Activated T-cell treated with anti-CD3 and anti-CD28 coated beads, Interleukin-2, amount 50 U/mL, for 1 hour (primary cell): ENCODE measurements at places on chromosomes 6 and 20.
A peak's percentile ranks its signal among the peaks of the same experiment; 100 is the strongest.

- DNase-seq: no peak
Measured at GRCh38 chr6:125922322-125922860, 34.2 kb upstream of the HINT3 start.

DNA sequence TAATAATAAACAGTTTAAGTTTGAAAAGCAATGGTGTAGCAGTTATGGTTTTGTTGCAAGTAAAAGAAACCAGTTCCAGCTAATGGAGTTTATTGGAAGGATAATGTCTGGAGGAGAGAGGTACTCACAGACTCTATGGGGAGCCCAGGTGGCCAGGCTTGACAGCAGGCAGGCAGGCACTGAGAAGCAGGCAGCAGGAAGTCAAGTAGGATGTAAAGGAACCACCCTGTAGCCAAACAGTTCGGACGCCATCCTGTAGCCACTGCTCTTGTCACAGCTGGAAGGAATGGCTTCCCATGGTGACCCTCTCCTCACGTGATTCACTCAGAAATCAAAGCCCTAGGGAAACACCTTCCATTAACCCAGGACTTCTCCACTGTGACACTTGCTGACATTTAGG lies 96.7 kb upstream of the MC3R start:
- no peak for DNase-seq

DNA sequence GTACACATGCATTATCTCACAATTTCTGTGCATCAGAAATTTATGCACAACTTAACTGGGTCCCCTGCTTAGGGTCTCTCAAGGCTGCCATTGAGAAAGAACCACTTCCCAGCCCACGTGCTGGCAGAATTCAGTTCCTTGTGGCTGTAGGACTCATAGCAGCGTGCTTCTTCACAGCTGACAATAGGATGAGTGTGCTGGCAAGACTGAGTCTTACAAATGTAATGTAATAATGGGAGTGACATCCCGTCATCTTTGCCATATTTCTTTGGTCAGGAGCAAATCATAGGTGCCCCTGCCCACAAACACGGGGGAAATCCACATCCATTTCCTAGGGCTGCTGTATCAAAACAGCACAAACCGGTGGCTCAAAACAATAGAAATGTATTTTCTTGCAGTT lies 77.4 kb downstream of the FIG4 start:
- DNase-seq: no peak

DNA sequence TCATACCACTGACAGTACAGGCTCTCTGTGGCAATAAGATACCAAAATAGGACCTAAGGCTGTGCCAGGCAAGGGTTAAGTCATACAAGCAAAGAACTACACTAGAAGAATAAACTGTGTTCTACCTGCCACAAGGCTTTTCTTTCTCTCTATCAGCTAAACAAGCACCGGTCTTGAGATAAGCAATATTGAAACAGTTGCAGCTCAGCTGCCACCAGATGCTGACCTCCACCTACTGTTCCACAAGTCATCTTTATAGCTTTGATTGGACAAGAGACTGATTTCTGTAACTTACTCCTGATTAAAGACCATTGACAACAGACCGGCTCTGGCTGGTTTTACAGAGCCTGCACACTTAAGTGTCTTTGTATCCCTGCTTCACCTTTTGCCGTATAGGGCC lies 24.1 kb downstream of the SCP2D1 start:
- DNase-seq: no peak

DNA sequence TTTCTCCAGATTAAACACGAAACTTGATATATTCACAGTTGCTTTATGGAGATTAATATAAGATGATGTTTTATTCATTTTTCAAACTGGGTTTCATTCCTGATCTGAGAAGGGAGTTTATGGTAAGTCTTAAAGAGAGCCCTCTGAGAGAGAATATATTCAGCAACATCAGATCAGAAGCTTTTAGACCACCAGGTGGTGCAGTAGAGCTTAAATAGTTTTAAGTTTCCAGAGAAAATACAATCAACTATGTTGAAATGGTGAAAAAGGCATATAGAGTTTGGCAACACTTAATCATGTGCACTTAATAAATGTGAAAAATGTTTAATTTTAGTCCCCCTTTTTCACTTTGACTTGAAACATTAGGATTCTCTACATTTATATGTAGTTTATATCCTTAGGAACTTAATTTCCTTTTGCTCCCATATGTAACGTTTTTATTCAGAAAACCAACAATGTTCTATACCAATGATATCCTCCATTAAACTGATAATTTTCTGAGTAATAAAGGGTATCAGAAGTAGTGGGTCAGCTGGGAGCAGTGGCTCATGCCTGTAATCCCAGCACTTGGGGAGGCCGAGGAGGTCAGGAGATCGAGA lies 86.4 kb upstream of the CLDN20 start:
- no peak for DNase-seq

DNA sequence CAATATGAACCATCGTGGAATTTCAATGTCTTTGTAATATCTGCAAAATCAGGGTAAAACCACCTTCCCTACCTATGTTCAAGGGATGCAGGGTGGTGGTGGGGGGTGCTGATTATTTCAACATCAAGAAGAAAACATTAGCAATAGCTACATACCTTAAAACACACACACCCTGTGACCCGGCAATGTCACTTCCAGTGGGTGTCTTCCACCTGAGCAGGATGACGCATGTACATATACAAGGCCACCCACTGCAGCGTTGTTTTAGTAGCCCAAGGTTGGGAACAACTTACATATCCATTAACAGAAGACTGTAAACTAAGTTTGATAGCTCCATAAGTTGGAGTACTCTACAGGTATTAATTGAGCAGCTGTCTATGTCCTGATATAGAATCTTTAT lies 62.6 kb upstream of the SIRPG start:
- DNase-seq: no peak

GRCh38 chr6:169386411-169387057 lies 132.9 kb upstream of the THBS2 start:
- DNase-seq: no peak

GRCh38 chr6:137550535-137550934 lies 56.3 kb upstream of the OLIG3 start:
- DNase-seq: no peak

DNA sequence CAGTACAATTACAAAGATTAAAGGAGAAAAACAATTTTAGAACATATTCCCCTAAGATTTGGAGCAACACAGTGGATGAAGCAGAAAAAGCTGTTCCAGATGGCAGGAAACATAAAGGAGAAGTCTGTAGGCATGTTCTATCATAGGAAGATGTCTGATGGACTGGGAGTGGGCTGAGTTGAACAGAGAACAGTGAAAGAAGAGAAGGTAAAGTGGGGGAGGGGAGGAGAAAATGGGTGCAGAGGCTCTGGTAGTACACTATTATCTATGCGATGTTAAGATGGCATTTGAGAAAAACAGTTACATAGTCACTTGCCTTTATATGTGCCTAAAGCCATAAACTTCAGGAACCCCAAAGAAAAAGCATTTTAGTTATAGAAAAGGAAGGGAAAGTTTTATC lies 4.2 kb upstream of the PHIP start:
- DNase-seq: no peak

DNA sequence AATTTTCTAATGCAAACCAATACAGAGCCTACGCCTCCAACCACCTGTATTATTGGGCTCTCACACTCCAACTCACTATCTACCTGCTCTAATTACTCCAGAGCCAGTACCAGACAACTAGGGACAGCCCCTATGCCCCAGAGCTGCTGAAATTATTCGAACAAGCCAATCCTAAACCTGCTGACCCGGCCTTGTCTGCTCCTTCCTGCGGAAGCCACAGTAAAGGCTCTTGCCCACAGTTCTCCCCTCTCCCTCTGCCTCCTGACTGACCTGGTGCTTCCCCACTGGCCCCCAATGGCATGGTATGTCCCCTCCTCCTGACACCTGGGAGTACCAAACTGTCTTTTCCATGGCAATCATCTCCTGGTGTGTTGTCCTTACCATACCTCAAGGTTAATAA lies 4.1 kb upstream of the TOX2 start:
- DNase-seq: no peak

DNA sequence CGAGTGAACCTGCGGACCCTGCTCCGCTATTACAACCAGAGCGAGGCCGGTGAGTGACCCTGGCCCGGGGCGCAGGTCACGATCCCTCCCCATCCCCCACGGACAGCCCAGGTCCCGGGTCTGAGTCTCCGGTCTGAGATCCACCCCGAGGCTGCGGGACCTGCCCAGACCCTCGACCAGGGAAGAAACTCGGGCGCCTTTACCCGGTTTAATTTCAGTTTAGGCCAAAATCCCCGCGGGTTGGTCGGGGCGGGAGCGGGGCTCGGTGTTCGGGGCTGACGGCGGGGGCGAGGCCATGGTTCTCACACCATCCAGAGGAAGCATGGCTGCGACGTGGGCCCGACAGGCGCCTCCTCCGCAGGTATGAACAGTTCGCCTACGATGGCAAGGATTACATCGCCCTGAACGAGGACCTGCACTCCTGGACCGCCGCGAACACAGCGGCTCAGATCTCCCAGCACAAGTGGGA lies 46.9 kb upstream of the TRIM26 start:
- peak; percentile 43 for DNase-seq

GRCh38 chr6:20134613-20135012 lies 77.7 kb downstream of the MBOAT1 start:
- DNase-seq: no peak

DNA sequence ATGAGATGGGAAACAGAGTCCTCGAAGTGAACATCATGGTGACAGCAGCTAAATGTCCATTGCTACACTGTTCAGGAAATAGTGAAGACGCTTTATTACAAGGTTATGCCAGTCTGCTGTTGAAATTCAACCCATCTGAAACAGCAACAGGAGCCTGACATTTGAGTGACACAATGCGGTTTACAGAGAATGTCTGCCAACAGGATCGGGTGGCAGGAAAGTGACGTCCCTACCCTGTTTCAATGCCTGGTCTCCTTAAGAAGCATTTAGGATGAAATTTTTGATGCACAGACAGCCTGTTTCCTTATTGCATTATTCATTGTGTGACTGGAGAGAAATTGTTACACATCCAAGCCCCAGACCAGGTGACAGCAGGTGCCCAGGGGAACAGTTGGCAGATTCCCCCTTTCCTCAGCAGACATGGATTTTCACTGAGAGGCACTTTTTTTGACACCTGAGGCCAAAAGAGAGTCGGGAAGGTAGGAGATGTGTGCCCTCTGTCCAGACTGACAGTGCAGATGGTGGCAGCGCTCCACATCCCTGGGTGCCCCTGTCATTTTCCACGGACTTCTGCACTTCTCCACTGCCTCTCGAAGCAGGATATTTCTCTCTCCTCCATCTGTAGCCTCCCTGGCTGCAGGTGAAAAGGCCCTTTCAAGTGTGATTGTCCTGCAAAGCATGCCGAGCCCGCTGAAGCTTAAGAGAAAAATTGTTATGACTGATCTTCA lies 87.9 kb downstream of the BFSP1 start:
- DNase-seq: no peak

- DNase-seq: no peak
Measured at GRCh38 chr6:5174756-5175549, 85.8 kb downstream of the LYRM4 start.

DNA sequence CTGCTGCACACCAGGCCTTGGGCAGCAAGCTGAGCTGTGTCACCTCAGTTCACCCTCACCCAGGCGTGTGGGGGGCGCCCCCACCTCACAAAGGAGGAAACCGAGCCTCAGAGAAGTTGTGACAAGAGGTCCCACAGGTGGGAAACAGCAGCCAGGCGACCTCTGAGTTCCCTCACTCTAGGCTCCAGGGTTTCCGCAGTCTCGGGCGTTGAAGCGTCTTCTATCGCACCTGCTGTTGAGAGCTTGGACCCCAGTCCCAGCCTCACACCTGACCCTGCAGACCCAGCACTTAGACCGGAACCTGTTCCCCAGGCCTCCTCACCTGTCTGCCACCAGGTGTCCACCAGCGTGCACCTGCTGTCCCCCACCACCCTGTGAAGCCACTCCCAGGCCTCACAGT lies 22.3 kb upstream of the APMAP start:
- peak; percentile 8 for DNase-seq

GRCh38 chr6:135902756-135903331 lies 51.3 kb downstream of the PDE7B start:
- no peak for DNase-seq

DNA sequence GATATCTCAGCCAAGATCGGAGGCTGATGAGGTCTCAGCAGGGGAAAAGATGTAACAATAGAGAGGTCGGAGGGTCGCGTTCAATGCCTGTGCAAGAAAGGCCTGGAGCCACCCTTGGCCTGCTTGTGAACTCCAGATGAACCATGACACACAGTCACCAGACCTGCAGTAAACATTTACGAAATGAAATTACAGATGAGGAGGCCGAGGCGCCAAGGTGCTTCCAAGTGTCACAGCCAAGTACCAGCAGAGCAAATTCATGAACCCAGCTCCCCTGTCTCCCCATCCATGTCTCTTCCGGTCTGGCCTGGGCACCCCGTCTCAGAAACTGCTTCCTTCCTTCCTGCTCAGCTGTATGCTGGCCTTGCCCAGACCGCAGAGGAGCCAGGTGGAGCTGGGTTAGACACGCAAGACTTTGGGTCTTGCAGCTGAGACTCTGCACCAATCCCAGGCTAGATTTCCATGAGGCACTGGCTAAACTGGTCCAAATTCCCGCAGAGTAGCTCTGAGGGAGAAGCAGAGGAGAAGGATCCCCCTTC lies 48.1 kb downstream of the CHMP4B start:
- DNase-seq: peak; percentile 32

DNA sequence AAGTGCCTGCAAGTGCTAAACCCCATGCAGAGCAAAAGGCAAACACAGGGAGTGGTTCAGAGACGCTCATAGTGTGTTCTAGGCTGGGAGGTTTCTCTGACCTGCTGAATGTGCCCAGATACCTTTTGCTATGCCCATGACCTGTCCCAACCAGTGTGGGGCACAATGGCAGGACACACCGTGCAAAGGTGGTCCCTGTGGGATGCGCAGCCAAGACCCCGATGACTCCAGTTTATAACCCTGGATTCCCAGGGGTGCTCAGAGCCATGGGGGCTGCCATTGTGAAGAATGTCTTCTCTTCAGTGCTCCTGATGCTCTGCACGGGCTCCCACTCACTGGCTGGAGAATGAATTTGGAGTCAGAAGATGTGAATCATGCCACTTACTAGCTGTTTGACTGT lies 2.2 kb upstream of the NINL start:
- DNase-seq: no peak

GRCh38 chr20:44748005-44748370 lies 2.3 kb downstream of the KCNK15 start:
- no peak for DNase-seq

GRCh38 chr6:25902071-25902470 lies 28.0 kb upstream of the SLC17A3 start:
- no peak for DNase-seq
